LoVo (cell line): ENCODE measurements at places on chromosomes 7 and 10.

GRCh38 chr7:94529516-94529915 is 19.9 kb downstream of the CASD1 start:
- no peak for DNase-seq

- no peak for DNase-seq
Observed at GRCh38 chr10:81886939-81887338, 11.9 kb downstream of the NRG3 start.

DNA sequence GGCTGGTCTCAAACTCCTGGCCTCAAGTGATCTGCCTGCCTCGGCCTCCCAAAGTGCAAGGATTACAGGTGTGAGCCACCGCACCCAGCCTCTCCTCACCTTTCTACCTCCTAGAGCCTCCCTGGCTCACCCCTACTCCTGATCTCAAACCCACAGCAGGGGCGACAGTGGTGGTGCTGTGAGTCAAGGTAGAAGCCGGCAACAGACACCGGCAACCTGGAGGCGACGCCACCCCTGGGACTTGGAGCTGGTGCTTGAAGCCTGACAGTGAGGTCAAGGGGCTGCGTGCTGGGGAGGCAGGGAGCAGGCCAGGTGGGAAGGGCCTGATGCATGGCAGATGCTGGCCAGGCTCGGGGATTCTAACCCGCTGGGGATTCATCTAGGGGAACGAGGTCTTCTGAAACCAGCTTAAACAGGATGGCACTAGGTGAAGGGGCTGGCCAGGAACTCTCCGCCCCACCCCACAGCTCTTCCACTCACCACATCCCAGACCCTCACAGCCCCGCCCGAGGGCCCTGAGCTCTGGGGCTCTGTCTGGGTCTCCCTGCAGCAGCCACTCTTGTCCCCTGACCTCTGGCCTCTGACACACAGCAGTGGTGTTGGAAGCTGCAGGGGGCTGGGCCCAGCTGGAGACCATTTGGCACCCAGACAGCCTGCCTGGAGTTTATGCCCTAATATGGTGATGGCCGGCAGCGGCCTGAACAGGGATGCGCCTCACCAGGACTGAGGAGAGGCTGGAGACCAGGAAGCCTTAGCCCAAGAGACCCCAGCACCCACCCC is 16.4 kb downstream of the KCNH2 start:
- no peak for DNase-seq

- DNase-seq, result no peak
Observed at GRCh38 chr10:121403527-121403926, 194.7 kb downstream of the FGFR2 start.

DNA sequence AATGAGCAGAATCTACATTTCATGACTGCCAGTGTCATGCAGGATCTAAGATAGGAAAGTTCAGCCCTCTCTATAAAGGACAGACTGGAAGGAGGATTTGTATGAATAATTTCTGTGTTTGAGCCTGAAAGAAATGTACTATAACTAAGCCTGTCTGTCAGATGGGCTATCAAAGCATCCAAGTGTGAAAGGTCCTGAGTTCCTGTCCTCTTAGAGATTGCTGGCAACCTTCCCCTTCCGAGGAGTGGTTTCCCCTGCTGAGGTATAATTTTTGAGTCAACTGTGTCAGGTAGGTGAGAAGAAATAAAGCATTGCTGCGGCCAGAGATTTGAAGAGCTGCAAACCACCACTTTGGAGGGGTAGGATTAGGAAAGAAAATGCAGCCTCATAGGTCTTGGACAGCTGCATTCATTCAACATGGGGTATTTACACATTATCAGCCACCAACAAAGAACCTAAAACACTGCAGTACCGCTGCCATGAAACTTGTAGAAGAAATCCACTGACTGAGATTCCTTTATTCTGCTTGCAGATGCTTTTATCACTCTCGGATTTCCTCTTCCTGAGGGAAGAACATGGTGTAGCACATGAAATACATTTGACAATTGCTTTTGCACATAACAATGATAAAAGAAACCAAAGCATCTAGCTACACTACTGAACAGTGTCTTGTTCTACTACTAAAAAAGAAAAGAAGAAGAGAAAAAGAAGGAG is 189.1 kb downstream of the DGKI start:
- no peak for DNase-seq

- no peak for DNase-seq
Observed at GRCh38 chr7:158549616-158550393, 37.8 kb downstream of the PTPRN2 start.

- DNase-seq, result no peak
Observed at GRCh38 chr7:31076641-31077310, 24.7 kb downstream of the ADCYAP1R1 start.

GRCh38 chr10:19785366-19785765 is 30.9 kb upstream of the PLXDC2 start:
- no peak for DNase-seq

- no peak for DNase-seq
Observed at GRCh38 chr7:4159154-4159501, 523.0 kb upstream of the FOXK1 start.

- DNase-seq, result no peak
Observed at GRCh38 chr7:5824297-5824610, 42.8 kb upstream of the RNF216 start.

DNA sequence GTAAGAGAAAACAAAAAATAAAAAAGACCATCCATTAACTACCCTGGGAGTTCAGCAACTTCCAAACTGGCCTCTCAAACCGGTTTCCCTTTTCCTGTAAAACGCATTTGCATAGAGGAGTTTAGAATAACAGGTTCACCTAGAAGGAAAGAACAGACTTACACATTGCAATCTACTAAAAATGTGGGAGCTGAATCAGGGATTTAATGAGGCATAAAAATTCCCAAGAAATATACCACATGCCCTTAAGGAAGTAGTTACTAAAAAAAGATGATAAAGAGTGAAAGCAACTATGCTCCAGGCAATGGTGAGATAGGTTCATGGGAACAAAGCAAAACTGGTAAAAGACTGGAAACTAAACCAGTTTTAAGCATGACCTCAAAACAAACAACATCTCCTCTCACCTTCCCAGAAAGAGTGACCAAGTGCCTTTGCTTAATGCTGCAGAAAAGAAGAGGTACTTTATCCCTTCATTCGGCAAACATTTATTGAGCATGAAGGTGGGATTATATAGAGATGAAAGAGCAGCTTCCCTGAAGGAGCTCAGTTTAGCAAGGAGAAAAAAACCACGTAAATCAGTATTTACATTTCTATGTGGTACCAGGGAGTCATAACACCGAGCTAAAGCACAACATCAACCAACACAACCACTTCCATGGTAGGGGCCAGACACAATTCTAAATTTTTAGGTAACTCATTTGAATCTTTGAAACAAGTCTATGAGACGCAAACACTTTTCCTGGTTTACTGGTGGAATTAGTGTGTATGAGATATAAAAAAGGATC is 152.8 kb downstream of the SGMS1 start:
- peak; percentile 62 for DNase-seq

DNA sequence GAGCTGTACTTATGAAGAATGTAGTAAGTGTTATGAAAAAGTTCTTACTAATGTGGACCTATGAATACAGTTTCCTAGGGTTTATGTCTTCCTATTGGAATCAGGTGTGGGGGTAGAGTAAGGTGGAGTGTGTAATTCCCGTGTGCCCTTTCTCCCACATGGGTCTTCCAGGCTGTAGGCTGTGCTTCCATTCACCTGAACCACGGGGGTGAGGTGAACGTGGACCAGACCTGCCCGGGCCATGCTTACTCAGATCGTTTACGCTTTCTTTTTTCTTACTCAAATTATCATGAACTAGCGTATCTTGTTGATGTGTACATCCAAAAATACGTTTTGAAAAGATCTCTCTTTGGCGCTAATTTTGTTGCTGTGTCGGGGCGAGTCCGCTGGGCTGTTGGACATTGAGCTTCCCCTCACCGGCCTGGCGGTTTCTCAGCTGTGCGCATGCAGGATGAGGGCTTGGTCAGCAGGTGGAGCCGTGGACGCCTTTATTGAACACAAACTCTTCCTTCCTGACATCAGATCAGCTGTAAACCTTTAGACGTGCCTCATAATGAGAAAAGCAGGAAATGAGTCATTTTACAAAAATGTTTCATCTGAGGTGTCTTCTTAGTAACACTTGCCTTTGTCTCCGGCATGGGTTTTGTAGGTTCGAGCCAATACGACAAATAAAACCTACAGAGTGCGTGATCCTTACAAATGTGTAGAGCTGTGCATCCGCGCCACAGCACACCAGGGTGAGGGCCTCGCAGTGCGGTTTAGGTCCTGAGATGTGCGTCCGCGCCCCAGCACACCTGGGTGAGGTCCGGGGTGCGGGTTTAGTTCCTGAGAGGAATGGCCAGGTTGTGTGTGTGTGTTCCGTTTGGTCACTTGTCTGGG is 53.8 kb downstream of the WDR37 start:
- peak; percentile 33 for DNase-seq

DNA sequence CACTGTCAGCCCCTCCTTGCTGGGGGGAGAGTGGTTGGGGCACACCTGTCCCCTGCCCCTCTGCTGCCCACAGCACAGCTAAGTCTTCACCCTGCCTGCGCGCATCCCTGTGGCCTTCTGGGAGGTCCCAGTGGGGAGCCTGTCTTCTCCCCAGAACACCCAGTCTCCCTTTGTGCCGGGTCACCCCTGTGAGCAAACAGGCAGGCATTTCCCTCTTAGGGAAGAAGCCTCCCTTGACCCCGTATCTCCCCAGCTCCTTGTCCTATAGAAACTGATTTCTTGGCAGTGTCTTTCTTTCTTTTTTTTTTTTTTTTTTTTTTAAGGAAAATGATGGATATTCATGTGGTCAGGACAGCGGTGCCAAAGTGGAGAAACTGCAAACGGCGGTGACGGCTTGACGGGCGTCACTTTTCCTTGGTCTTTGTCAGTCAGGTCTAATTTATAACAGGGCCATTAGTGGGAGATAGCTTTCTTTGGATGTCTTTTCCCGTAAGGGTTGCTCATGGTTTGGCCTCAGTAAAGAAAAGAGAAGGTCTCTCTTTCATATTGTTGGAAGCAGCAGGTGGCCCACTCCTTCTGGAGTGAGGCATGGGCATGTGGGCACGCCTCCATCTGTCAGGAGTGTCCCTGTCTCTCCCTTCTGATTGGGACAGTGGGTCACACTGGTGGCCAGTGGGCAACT is 115.3 kb downstream of the NKX6-2 start:
- DNase-seq, result no peak

GRCh38 chr10:132496360-132497062 is 41.1 kb upstream of the INPP5A start:
- no peak for DNase-seq

DNA sequence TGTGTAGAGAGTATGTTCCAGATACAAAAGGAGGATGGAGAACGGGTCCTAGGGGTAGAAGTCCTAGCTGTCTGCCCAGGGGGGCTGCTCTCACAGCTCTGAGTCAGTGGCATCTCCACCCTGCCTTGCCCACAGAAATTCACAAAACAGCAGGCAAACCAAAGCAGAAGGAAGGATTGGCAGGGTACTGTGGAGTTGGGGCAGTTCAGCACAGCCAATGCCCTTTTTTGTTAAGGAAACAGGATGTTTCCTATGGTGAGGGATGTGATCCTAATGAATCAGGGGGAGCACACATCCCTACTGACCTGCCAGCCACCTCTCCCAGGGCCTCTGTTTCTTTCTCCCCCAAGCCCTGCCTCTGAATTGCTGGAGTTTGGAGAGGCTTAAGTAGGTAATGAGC is 457.6 kb downstream of the PLXNA4 start:
- DNase-seq, result no peak

DNA sequence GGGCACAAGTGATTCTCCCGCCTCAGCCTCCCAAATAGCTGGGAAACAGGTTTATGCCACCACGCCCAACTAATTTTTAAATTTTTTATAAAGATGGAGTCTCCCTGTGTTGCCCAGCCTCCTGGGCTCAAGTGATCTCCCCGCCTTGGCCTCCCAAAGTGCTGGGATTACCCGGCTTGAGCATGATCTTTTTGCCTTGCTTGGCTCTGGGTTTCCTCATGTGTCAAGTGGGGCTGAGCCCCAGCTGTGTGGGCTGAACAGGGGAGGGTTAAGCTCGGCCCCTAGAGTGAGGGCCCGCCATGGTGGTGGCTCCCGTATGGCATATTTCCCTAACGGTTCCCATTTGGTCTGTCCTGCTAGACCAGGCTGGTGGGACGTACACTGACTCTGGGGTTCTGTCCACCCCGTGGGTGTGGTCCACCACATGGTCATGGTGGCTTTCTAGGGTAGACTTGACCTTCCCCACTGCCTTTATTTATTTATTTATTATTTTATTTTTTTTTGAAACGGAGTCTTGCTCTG is 66.3 kb downstream of the LHPP start:
- DNase-seq, result no peak

DNA sequence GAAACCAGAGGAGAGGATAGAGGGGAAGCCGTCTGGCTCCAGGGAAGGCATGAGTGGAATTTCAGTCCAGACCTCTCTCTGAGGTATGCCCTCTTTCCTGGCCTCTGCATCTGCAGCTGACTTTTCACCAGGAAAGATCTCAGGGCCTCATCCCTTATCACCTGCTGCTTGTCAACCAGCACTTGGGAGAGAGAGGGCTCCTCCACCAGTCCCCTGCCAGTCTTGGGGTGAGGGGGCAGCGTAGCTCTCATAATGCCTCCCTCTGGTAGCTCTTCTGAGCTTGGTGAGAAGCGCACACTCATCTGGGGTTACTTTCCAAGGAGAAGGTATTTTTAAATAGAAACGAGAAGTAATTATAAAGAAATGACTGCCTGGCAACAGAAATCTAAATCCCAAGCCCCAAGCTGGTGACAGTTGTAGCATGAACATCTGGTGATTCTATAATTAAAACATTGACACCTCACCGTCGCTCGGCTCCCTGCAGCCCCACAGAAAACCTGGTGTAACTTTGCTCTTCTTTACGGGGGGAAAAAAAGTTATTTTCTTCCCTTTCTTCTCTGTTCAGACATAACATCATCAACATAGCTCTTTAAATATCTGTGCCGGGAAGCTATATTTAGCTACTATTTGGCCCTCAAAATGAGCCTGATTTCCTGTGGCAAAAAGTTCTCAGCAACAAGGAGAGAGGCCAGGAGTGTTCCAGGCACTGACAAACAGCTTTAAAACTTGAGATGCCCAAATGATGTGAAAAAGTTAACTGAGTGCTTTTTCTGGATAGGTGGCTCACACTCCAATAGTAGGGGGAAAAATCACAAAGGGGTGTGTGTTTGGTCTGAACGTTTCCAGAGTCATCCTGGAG is 26.9 kb downstream of the HIP1 start:
- DNase-seq, result no peak

GRCh38 chr10:125961743-125962142 is 65.4 kb downstream of the FANK1 start:
- no peak for DNase-seq

GRCh38 chr7:41696323-41696916 is 6.5 kb downstream of the INHBA start:
- DNase-seq, result peak; percentile 38

DNA sequence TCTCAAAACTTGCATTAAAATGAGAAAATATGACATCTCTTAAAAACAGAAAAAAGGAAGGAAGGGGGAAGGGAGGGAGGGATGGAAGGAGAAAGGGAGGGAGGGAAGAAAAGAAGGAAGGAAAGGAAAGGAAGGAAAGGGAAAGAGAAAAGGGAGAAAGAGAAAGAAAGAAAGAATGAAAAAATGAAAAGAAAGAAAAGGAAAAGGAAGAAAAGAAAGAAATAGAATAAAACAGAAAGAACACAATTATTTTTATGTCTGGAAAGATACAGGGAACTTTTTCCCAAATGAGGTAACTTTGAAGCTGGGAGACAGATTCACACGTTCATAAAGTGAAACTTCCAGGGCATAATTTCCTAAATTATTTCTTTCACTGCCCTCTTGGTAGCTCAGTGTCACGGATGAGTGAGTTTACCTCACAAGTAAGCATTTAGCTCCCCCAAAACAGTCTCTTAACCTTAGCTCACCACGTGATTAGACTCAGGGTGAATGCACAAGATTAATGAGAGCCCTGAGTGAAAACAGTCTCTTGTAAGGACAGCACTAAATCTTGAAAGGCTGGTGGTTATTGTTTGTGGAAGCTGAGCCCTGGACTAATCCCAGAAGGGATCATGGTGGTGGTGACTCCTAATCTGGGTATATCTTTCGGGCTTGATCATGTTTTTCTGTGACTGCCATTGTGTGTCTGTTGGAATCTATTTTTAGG is 74.1 kb upstream of the HDAC9 start:
- DNase-seq, result no peak
